Lower lobe of right lung (tissue), 2 donors: ENCODE measurements at places on chromosomes 7 and 10. TPM values are rescaled to one million over a fixed set of nuclear protein-coding genes. Genes with fewer than 3 reads are reported as not detected.
A peak's percentile ranks its signal among the peaks of the same experiment; 100 is the strongest.

- H3K36me3 ChIP-seq: no peaks in the 10 kb centered on the region
- no peak overlapping the region for H3K4me3 ChIP-seq
- no peaks in the 10 kb centered on the region for H3K4me1 ChIP-seq
Measured at GRCh38 chr10:27699776-27700175, 45.8 kb downstream of the MKX start.

Gene SEMA3C
- 34.8 TPM for total RNA-seq

DNA sequence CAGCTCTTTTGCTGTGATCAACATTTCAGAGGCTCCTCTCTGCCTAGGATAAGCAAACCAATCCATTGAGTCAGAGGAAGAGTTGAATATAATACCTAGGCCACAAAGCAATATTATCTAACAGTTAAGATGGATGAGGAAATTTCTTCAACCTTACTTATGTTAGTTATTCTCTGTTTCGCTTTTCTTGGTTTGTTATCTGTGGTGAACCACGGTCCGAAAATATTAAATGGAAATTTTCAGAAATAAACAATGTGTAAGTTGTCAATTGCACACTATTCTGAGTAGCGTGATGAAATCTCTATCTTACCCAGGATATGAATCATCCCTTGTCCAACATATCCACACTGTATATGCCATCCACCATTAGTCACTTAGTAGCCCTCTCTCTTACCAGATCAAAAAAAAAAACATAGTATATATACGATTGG is 1.5 kb upstream of the HTR7 start:
- DNase-seq: no peak
- H3K4me1 ChIP-seq: peaks cover 14% of the 10 kb centered on the region
- H3K27ac ChIP-seq: no peak overlapping the region

Gene MYL10
- total RNA-seq: not detected

Gene EGFR
- 62.7 TPM for total RNA-seq

DNA sequence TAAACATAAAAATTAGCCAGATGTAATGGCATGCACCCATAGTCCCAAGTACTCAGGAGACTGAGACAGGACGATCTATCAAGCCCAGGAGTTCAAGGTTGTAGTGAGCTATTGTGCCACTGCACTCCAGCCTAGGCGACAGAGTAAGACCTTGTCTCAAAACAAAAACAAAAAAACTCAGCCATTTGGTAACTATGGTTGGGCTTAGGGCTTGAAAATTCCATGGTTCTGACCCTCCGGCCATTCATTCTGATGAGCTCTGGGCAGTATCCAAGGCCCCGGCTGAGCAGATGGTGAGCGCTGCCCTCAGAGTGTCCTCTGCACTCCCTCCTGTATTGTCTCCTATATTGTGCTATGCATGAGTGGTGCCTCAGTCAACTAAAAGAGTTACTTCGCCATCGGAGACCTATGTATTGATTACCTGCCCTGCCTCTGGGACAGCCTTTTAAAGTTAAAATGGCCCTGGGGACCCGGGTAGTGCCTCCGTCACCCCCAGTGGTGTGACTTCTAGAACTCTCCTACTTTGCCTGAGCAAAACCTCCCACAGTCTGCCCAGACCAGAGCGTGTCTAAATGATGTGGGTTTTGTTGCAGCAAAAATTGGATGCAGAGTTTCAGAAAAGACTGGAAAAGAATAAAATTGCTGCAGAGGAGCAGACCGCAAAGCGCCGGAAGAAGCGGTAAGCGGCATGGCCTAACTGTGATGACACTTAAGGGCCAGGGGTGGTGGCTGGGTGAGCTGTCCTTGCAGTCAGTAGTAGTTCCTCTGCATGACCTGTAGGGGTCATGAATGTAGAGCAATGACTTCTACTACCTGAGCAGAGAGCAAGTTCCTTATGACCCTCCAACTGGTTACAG is 8.1 kb downstream of the PRKRIP1 start:
- H3K4me1 ChIP-seq: no peaks in the 10 kb centered on the region
- DNase-seq: peak; percentile 57
- H3K36me3 ChIP-seq: peaks cover 100% of the 10 kb centered on the region
- H3K27me3 ChIP-seq: no peaks in the 10 kb centered on the region
- no peak overlapping the region for H3K27ac ChIP-seq
